KG1 (cell line): ENCODE measurements at places on chromosomes 5 and 9.

DNA sequence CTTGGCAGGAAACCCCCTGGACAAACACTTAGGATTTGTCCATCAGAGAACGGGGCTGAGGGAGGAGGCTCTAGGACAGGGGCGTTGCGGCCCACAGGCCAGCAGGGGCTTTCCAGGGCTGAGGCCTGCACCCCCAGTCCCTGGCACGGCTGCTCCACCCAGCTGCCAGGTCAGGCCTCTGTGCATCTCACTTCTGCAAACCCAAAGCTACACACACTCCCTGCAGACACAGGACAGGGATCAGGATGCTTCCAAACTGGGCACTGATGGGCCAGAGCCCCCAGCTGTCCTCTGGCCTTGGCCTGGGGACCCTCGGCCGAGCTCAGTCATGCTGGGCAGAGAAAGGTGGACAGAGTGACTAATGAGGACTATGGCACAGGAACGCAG, 106.2 kb upstream of the SARDH start:
- no peak for DNase-seq

- no peak for DNase-seq
Measured at GRCh38 chr5:124703995-124704394, 42.4 kb downstream of the ZNF608 start.

DNA sequence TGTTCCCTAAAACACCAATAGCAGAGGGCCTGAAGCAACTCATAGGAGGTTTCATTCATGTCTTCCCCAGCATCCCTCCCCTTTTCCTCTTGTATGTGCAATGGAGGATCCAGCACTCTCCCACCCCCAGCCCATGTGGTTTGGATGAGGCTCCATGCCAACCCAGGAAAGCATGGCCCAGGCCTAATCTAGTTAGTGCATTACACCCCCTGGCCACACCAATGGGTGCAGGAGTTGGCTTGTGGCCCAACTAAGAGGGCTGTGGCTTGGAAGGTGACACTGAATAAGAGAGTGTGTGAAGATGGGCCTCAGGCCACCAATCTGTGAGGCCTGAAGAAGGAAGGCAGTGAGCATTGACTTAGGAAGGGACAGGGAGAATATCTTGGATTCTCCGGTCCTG, 70.8 kb upstream of the SMIM23 start:
- DNase-seq = no peak

- no peak for DNase-seq
Measured at GRCh38 chr5:143516249-143516648, 112.8 kb upstream of the NR3C1 start.

DNA sequence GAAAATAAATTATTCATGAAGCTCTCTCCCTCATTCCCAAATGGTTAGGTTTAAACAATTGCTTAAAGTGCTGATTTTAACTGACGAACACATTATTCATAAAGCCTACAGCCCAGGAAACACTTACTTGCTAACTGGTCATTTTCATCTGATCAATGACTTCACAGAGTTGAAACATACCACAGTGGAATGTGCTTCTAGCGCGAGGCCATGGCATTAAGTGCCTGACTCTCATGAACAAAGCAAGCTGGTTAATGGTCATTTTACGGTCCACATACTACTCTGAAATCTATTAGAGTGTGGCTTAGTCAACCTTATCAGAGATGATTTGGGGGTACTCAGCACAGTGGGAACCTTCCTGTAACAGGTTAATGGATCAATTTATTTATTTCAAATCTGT, 114.6 kb downstream of the MED27 start:
- DNase-seq = no peak

- no peak for DNase-seq
Measured at GRCh38 chr5:12277504-12278192, 373.4 kb upstream of the CTNND2 start.

DNA sequence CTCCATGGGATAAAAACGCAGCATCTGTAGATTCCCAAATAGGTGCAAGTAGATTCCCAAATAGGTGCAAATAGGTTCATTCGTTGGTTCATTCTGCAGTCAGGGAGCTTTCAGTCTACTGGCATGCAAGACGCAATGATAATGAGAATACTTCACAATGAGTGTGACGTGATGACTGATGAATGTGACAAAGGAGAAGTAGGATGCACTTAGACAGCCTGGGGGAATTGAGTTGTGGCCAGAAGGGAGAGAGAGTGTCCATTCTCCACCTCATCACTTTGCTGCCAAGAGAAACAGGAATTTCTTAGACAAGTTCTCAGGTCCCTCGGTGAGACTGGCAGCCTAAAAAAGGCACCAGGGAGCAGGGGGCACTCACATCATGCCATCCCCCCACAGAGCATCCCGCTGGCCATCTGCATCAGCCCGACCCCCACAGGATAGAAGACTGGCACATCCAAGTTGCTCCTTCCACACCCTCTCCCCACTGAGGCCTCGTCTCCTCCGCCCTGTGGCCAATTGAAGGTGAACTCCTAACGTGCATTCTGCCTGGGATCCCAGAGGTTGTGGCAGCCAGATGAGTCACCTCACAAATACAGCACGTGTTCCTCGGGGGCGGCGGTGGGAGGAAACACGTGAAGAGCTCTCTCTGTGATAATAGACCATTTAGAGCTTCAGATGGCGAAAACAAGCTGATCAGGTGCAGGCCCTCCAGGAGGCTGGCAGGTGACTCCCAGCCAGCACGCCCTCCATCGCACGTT, 19.9 kb upstream of the KCNIP1 start:
- no peak for DNase-seq

GRCh38 chr5:169850409-169850808, 129.9 kb downstream of the INSYN2B start:
- DNase-seq = no peak
